ENCODE measurements at places on chromosomes 13 and 19.

- DNase-seq: no peak
Observed at GRCh38 chr13:113919761-113920559, 53.9 kb downstream of the C13orf46 start.

GRCh38 chr13:111907341-111907880 is 159.5 kb upstream of the SOX1 start:
- DNase-seq: no peak

GRCh38 chr19:18480006-18480691 is 41.7 kb downstream of the ELL start:
- DNase-seq: no peak

DNA sequence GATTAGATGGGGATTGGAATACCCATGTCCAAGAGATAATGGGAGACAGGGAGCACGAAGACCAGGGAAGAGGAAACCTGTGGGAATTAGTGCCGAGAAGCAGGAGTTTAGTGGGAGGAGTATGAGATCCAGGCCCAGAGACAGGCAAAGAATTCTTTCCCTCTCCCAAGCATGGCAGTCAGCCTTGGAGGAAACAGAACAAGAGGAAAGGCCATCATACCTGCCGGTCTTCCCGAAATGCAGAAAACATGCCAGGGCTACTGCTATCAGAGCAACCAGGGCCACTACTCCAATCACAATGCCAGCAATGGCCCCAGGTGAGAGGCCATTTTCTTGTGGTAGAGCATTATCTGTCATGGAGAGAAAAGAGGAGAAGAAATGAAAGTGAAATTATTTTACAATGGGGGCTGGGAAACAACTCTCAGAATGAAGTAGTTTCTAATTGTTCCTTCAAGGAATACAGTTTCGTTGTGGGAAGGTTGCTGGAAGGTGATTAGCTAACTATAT is 16.1 kb downstream of the CEACAM1 start:
- no peak for DNase-seq

- no peak for DNase-seq
Observed at GRCh38 chr19:1090731-1091543, 4.2 kb downstream of the POLR2E start.

DNA sequence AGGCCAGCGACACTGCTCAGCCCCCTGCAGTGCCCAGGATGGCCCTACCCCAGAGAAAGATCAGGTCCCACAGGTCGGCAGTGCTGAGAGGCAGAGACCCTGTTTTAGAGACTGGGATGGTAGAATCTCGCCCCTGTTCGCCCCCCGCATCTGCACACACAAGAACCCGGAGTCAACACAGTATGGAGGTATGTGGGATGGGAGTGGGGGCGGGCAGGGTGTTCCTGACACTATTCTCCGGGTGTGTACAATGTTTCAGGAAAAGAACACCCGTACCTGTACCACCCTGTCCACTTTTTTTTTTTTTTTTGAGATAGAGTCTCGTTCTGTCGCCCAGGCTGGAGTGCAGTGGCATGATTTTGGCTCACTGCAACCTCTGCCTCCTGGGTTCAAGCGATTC is 19.3 kb downstream of the PIP5K1C start:
- DNase-seq: no peak

- DNase-seq: no peak
Observed at GRCh38 chr13:61770681-61771080, 355.0 kb upstream of the PCDH20 start.

Data from T follicular helper cell (primary cell).